Choroid plexus epithelial cell (primary cell): ENCODE measurements at places on chromosomes 5 and 9.

- DNase-seq, result no peak
Observed at GRCh38 chr5:199197-199949, 8.1 kb downstream of the LRRC14B start.

- DNase-seq, result no peak
Observed at GRCh38 chr9:79652598-79652997, 80.8 kb downstream of the TLE4 start.

DNA sequence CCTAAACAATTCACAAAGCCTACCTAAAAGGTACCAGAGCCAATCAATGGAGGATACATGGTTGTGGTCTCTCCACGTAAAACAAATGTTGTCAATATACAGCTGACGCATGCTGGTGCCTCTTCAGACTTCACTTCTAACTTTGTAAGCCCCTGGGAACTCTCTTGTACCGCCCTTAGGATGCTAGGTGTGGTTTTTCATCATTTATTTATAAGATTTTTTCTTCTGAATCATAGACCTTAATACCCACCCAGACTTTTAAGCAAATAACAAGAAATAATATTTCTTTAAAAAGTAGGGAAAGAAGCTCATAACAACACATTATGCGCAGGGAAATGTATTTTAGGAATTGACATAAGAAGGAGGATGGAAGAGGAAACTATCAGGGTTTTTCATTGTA, 33.0 kb downstream of the SSBP2 start:
- DNase-seq, result peak; percentile 23

DNA sequence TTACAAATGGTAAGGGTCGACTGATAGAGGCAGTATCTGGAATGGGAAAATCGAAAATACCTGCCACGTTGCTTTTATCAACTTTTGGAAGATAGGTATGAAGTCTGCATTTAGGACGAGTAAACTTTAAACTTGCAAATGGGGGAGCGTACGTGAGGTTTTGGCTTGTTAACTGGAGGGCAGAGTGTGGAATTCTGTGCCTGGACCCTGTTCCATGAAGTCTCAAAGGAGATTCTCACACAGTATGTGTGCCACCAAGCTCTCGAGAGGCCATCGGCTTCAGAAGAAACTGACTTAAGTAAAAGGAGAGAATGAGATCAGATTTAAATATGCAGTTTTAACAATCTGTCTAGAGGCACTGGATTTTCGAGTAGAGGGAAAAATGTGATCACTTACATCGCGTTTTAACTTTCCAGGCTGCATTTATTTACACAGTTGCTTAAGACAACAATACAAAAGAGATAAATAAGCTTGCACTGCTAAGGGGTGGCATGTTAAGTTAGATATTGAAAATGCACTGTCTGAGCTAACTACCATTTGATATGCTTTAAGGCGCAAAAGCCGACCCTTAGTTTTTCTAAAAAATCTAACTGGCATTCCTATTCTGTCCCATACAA, 401.6 kb downstream of the EBF1 start:
- no peak for DNase-seq
